ENCODE measurements at places on chromosomes 1 and 21.

- DNase-seq: no peak
These were observed 110.4 kb upstream of the KCNK1 start for GRCh38 chr1:233503366-233503954.

DNA sequence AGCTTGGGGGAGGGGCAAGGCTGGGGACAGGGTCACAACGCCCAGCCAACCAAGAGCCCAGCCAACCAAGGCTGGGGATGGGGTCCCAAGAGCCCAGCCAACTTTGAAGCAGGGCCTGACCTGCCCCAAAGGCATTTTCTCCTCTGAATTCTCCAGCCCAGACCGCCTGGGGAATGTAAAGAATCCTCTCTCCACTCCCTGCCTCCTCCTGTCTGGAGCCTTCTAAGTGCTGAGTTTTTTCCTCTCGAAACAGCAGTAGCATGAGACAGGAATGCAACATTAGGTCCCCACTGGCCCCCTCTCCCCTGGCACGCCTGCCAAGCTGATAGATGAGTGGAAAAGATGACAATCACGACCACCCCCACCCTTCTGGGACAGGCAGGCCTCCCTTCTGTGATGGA, 17.0 kb downstream of the C1orf198 start:
- no peak for DNase-seq

- DNase-seq: no peak
These were observed 17.3 kb downstream of the SLC6A9 start for GRCh38 chr1:44013949-44014348.

GRCh38 chr1:30413606-30414005, 309.8 kb downstream of the MATN1 start:
- no peak for DNase-seq

GRCh38 chr1:156625436-156626078, 6.3 kb downstream of the HAPLN2 start:
- DNase-seq: no peak

GRCh38 chr1:117607471-117607870, 1.6 kb downstream of the TENT5C start:
- peak; percentile 11 for DNase-seq
